ENCODE measurements at places on chromosomes 4 and X.

DNA sequence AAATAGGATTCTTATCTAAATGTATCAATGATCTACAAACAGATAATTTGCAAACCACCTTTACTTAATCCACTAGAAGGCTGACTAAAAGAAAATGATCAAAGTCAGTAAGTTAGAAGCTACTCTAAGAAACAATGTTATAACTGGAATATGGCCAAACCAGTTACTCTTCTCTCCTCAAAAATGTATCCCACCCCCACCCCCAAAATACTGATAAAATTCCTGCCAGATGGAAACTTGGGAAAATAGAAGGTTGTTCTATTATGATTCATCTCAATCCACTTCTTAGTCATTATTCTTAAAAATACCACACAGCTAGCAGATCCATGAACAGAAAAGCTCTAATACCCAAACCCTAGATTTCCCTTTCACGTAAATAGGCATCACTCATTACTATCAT is 206.4 kb downstream of the KLHL13 start:
- DNase-seq = no peak

GRCh38 chr4:78661921-78662521 is 110.5 kb downstream of the ANXA3 start:
- DNase-seq = no peak

- no peak for DNase-seq
Measured at GRCh38 chr4:128709268-128709667, 100.2 kb upstream of the JADE1 start.

DNA sequence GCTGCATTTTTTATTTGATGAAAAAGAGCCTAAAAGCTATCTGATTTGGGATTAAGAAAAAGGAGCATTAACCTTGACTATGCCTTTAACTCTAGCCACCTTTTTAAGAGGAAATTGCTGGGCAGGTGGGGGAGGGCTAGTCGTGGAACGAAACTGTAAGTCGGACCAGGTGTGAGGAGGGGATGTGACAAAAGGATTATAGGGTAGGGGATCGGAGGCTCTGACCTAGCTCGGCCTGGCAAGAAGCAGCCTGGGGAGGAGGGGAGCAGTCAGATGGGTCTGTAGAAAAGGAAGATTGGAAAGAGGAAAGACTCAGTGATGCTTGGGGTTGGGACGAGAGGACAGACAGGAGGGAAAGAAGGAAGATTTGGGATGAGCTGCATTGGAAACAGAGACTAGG is 21.1 kb upstream of the SPCS3 start:
- no peak for DNase-seq

DNA sequence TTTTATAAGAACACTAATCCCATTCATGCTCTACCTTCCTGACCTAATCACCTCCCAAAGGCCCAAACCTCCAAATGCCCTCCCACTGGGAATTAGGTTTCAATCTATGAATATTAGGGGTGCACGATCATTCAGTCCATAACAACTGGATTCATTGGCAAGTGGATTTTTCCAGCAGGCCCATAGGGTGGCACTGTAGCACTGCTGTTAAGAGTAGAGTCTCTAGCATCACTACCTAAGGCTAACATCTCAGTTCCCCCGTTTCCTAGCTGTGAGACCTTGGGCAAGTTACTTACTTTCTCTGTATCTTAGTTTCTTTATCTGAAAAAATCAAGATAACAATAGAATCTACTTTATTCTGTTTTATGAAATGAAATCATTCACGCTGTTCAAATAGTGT is 315.8 kb downstream of the STIM2 start:
- no peak for DNase-seq

DNA sequence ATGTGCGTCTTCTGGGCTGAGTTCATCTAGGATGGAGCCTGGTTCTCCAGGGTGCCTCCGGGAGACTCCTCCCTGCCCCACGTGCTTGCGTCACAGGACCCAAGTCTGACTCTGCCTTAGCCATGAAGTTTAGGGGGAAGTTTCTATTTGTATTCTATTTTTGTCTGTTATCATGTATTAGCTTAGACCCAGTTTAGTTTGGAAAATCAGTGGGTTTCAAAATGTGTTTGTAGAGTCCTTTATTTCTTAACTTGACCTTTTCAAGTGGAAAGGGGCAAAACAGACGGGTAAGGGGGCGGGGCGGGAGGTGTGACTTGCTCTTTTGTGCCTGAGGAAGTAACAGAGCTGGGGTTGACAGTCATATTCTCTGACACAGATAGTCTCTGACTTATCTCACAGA is 86.0 kb downstream of the HTT start:
- DNase-seq = no peak

DNA sequence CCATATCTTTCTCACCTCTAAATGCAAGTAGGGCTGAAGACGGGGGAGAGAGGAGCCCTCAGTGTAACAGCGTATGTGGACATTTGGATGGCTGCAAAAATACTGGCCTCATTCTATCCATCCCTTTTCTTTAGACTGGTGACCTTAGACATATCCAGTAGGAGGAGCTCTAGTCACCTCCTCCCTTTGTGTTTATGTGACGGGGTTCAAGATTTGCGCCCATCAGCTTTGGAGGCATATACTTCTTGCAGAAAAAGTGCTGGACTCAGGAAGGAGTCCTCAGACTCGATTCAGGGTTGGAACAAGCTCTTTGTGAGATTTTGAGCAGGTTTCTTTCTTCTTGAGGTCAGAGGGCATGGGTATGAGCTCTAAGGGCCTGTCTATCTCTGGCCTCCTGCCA is 86.2 kb downstream of the MAMLD1 start:
- DNase-seq = no peak

DNA sequence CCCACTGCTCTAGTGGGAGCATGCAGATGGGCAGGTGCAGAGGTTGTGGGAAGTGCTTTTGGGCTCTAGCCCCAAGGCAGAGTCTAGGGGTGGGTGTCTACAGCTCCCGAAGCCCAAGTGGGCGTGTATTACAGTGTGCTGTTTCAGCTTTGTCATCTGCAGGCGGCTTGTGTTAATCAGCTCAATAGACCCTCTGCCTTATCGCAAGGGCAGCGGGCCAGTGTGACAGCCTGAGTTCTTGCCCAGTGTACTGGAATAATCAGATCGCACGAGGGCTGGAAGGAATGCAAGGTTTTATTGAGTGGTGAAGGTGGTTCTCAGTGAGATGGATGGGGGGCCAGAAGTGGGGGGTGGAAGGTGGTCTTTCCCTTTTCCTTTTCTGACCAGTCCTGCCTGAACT is 529.4 kb upstream of the AMOT start:
- DNase-seq = no peak

GRCh38 chr4:96103086-96103485 is 263.2 kb downstream of the PDHA2 start:
- no peak for DNase-seq

- DNase-seq = no peak
Measured at GRCh38 chr4:75110061-75110460, 177.1 kb downstream of the PARM1 start.

DNA sequence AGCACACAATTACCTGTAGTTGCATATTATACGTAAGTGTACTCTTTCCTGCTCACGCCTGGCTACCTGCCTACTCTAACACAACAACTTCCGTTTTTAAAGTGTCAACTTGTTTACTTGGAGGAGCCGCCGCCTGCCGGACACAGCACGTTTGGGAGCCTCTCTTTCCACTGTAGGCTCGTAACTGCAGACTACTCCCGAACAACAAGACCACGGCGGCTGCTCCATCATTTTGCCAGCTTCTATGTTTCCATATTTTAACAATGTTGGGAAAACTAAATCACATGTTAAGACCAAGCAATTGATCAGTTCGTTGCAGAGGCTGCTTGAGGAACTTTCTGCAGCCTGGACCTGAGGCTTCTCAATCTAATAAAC is 841 bp downstream of the MTNR1A start:
- DNase-seq = no peak

- no peak for DNase-seq
Measured at GRCh38 chr4:30181918-30182317, 538.3 kb upstream of the PCDH7 start.

DNA sequence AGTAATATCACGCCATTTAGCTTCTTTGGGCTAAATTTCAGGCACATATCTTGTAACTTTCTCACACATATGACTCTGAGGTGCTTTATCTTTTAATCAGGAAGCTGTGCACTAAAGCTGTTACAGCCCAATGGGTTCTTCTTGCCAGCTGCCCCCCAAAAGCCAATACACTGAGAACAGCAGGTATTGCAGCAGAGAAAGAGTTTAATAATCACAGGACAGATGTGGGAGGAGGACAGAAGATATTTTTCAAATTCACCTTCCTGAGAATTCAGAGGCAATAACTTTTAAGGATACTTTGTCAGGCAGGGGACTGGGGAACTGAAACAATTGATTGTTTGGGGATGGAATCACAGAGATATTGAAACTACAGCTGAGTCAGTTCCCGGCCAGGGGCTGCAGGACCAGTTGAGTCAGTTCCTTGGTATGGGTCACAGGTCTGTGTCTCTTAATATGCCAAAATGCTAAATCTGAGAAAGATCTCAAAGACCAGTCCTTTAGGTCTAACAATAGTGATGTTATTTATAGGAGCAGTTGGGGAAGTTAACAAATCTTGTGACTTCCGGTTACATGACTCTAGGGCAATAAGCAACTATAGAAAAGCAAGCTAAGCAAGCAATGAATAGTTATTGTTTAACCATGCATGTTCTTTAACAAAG is 28.1 kb downstream of the DDIT4L start:
- no peak for DNase-seq

DNA sequence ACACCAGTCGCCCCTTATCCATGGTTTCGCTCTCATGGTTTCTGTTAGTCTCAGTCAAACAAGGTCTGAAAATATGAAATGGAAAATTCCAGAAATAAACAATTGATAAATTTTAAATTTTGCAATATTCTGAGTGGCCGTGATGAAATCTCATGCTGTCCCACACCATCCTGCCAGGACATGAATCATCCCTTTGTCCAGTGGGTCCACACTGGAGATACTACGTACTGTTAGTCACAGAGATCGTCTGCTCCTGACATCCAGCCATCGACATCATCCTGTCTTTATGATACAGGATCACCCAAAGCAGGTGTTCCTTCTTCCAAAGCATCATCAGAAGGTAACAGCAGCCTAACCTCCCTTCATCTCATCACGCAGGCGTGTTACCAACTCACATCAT is 76.5 kb upstream of the MSX1 start:
- no peak for DNase-seq

- DNase-seq = no peak
Measured at GRCh38 chr4:64205376-64205775, 203.9 kb downstream of the TECRL start.

DNA sequence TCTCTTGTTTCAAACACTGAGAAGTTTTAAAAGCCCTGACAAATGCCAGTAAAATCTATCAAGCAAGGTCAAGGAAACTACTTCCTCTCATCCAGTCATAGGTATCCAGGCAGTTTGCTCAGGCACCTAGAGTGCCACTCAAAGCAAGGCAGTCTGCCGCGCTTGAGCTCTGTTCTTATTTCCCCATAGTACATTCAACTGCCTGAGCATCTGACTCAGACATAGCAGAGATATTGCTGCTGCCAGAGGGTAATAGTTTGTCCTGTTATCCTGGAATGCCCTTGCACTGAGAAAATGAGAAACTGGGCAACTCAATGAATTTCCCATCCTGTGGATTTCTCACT is 16.1 kb upstream of the ATP8A1 start:
- DNase-seq = no peak

- no peak for DNase-seq
Measured at GRCh38 chr4:150229520-150229919, 151.3 kb downstream of the DCLK2 start.

DNA sequence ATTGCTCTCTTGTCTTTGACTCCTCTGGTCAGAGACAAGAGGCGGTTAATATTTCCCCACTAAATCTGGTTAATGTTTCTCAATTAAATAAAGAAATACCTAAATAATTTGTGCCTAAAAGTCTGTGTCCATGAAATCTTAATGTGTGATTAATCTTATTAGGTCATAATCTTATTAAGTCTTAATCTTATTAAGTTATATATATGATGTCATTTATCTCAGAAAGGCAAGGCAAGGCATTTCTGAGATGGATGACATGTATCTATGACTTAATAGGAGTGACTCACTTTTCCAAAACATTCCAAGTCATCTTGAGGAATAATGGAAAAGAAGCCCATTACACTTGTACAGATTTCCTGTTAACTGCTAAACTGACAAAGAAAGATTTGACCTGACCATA is 74.7 kb downstream of the TRAM1L1 start:
- DNase-seq = no peak

- no peak for DNase-seq
Measured at GRCh38 chr4:39524161-39524957, 2.9 kb downstream of the UGDH start.

- no peak for DNase-seq
Measured at GRCh38 chrX:9440116-9440844, 24.6 kb upstream of the TBL1X start.

GRCh38 chrX:112664924-112665323 is 14.8 kb downstream of the LHFPL1 start:
- no peak for DNase-seq

DNA sequence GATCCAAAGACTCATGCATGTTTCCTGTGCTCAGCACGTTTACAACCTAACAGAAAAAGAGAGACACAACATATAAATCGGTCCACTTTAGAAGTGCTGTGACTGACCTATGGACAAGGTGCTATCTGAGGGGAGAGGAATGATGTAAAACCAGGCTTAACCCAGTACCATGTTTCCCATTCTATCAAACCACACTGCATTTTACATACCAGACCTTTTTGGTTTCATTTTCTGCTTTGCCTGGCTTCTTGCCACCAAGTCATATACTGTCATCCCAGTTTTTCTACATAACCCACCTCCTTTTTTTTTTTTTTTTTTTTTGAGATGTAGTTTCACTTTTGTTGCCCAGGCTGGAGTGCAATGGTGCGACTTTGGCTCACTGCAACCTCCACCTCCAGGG is 82.2 kb downstream of the KLF8 start:
- DNase-seq = no peak

- no peak for DNase-seq
Measured at GRCh38 chr4:26127851-26128337, 192.9 kb upstream of the RBPJ start.

DNA sequence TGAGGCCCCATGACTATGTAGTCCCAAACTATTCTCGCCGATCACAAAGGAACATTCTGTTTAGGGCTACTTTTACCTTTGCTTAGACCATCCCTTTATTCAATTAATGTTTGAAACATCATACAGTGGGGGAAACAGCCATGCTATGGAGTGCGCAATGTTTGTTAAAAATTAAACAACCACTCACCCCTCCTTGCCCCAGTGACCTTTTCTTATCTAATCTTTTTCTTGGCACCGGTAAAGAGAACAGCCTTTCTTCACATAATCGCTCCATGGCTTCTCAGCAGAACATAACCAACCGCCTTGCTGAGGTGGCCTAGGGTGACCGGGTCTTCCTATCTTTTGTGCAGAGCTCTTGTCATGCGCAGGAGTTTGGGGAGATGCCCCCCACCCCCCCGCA is 152.6 kb downstream of the VCX3A start:
- DNase-seq = no peak

GRCh38 chrX:45518552-45518951 is 317.9 kb upstream of the DIPK2B start:
- no peak for DNase-seq
